Muscle of back (tissue), 13 donors: ENCODE measurements at places on chromosomes 7 and 10. TPM values are rescaled to one million over a fixed set of nuclear protein-coding genes. Genes with fewer than 3 reads are reported as not detected.

- DNase-seq = no peak
Observed at GRCh38 chr7:76254781-76255180, 47.7 kb upstream of the HSPB1 start.

- DNase-seq = no peak
Observed at GRCh38 chr10:28256776-28257175, 46.1 kb downstream of the MPP7 start.

DNA sequence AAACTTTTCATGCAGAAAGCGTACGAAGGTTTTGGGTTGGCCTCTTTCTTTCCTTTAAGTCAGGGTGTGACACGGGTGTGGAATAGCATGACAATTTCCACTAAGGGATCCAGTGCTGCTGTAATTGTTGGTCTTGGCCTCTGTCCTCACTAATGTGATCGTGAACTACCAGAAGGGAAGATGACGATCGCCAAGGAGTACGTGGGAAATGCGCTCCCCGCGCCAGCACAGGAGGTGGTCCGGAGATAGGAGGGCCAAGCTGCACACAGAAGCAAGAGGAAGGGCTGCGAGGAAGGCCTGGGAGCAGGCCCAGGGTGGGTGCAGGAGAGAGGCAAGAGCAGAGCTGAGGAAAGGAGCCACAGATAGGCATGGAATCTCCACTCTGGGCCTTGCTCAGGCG lies 79.7 kb upstream of the PODXL start:
- DNase-seq = no peak

DNA sequence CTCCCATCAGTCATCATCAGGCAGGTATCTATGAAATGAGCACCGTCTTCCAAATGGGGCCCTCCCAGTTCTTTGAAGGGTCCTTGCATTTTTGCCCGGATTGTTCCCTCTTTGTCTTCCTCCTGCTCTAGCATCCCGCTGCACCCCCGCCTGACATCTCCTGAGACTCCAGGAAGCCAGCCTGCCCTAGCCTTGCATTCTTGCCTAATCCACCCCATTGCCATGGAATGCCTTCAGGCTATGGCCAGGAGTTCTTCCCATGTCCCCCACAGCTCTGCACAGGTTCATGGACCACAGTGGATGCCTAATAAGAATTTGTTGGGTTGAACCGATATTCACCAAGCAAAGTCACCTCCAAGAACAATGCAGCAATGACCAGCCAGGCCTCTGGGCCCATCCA lies 62.1 kb downstream of the ZMIZ1 start:
- no peak for DNase-seq

DNA sequence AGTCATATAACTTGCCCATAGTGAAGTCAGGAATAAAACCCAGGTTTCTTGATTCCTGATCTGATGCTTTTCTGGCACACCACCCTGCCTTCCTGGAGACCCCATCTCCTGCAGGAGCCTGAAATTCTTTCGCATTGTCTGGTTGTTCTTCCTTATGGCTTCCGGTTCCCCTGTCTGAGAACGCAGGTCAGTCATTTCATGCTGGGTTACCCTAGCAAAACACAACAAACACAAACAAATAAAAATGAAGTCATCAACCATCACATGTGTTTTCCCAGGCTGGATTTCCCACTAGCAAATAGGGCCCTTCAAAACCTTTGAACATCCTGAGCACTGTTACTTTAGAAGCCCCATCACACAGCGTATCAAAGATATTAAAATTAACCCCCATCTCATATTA lies 569.6 kb downstream of the LRMDA start:
- peak; percentile 49 for DNase-seq

DNA sequence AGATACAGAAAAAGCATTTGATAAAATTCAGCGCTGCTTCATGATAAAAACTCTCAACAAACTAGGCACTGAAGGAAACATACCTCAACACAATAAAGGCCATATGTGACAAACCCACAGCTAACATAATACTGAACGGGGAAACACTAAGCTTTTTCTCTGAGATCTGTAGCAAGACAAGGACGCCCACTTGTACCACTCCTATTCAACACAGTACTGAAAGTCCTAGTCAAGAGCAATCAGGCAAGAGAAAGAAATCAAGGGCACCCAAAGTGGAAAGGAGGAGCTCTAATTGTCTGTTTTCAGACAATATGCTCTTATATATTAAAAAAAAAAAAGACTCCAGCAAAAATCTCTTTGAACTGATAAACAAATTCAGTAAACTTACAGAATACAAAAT lies 13.3 kb downstream of the DIP2C start:
- DNase-seq = no peak

DNA sequence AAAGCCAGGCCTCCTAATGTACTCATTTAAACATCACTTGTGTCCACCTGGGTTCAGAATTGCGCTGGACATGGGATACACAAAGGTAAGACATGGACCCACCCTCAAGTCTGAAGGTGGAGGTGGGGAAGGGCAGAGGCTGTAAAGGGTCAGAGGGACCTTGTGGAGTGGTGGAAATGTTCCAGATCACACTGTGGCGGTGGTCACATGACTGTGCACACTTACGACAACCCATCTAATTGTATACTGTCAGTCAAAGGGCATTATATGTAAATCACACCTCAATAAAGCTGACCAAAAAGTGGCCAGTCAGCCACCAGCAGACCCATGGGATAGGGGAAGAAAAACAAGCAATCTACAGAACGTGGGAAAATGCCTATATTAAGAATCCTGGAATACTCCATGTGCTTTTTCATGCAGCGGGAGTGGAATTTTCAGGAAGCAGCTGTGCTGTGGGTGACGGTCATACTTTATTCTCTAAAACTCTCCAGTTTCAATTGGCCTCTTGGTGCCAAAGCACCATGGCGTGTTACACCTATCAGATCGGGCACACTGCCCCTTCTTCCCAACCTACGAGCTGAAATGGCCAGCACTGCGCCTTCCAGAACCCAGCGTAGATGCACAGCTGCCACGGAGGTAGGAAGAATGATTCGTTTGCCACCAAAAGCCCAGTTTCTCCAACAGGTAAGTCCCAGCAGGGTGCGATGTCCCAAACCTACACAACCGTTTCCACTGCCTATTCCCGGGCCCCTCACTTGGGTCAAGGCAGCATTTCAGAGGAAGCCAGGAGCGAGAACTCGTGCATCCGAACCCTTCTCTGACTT lies 69.8 kb downstream of the PRKAG2 start:
- DNase-seq = no peak

GRCh38 chr7:142519079-142520078 lies 229.9 kb upstream of the PRSS1 start:
- DNase-seq = no peak

DNA sequence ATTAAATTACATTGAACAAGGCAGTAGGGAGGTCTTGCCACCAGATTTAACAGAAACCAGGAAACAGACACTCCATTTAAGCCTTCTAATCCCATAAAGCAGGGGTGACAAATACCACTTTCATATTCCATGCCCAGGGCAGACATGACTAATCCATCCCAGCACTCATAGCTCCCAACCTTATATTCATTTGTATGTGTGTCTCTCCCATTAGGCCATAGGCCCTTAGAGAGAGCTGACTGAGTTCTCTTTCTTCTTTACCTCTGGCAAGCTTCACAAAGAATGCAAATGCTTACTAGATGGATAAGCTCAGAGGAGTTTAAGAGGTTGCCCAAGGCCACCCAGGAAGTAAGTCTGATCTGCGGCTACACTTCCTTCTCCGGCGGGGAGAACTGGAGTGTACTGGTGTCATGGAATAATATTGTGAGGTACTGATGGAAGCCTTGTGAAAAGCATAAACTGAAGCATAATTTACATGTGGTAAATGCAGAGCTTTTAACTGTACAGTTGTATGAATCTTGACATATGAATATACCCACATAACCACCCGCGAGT lies 239.7 kb upstream of the HABP2 start:
- no peak for DNase-seq

- no peak for DNase-seq
Observed at GRCh38 chr10:34886906-34887642, 72.0 kb upstream of the PARD3 start.

DNA sequence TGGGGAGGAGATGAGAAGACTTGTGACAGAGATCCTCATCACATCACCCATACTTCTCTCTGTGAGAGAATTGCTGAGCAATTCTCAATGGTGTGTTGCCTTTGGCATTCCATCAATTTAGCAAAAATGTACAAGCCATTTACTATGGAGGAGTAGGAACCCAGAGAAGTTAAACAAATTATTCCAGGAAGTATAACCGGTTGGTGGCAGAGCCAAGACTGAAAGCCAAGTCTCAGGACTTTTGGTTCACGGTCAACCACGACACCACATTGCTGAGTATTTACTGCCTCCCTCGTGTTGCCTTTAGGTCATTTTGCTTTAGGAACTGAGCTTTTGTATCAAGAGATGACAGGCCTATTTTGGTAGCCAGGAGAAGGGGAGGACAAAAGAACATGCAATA lies 88.0 kb upstream of the ELMO1 start:
- no peak for DNase-seq

DNA sequence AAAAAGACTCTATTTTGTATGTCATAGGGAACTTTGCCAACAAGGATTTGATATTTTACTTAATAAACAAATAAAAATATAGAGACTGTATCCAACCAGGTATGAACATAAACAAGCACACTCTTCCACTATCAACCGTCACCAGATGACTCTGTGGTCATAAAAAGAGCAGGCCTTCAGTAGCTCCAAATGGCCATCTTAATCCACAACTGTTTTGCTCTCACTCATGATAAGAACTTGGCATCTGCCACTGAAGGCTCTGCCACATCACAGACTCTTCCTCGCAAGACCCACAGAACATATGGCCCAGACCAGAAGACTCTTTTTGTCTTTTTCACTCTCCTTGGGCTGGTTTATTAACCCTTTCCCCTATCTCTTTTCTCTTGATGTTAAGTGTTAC lies 98.7 kb upstream of the POM121L12 start:
- no peak for DNase-seq

- no peak for DNase-seq
Observed at GRCh38 chr7:158204453-158204852, 383.2 kb downstream of the PTPRN2 start.

GRCh38 chr7:151393031-151393977 lies 16.5 kb downstream of the WDR86 start:
- DNase-seq = no peak

- peak; percentile 2 for DNase-seq
Observed at GRCh38 chr10:109698086-109698485, 225.2 kb downstream of the XPNPEP1 start.

DNA sequence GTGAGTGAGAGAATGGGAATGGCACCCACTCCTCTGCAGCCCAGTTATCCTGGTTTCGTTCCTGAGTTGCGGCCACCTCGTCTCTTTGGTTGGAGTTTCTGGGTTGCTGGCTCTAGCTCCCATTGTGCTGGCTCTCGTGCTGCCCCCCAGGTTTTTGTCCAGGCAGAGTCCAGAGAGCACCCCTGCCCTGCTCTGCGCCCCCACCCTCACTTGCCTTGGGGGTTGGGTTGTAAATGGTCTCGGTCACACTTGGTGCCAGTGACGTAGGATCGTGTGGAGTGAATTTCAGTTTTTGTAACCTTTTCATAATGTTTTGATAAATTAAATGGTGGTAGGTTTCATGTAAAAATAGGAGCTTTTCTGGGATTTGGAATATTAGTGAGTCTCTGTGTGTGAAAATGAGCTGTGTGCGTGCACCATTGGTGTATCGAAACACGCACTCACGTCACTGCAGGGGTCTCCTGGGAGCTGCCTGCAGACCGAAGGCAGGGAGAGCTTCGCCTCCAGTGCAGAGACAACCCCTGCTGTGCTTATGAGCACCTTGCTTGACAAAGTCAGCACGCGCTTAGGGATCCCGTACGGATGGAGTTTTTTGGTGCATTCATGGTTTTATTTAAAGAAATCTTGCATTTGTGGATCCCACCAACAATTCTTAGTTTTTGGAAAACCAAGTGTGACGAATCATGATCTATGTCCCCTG lies 32.9 kb downstream of the PFKP start:
- no peak for DNase-seq

- DNase-seq = peak; percentile 37
Observed at GRCh38 chr7:116441534-116441933, 58.0 kb upstream of the CAV2 start.

GRCh38 chr10:112706577-112706976 lies 243.5 kb upstream of the TCF7L2 start:
- no peak for DNase-seq

- DNase-seq = no peak
Observed at GRCh38 chr10:124632064-124632531, 112.1 kb downstream of the FAM53B start.

DNA sequence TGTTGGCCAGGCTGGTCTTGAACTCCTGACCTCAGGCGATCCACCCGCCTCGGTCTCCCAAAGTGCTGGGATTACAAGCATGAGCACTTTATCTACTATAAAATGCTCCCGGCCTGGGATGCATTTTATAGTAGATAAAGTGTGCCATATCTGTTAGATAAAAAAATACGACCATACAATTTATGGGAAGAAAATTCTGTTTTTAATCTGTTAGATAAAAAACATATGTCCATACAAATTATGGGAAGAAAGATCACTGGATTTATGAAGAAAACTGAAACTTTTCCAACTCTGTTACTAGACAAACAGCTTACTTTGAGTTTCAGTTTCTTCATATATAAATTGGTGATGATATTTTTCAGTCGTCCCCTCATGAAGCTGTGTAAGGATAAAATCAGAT lies 4.5 kb downstream of the TSPAN13 start:
- no peak for DNase-seq

The KLF14 gene
- 1.2 TPM for polyA plus RNA-seq

The RNF148 gene
- polyA plus RNA-seq = not detected

The FBXL13 gene
- 0.45 TPM for polyA plus RNA-seq

The SCIN gene
- 0.28 TPM for polyA plus RNA-seq

The ZNF425 gene
- polyA plus RNA-seq = 4.5 TPM
